ENCODE measurements at places on chromosomes 7 and 10.

DNA sequence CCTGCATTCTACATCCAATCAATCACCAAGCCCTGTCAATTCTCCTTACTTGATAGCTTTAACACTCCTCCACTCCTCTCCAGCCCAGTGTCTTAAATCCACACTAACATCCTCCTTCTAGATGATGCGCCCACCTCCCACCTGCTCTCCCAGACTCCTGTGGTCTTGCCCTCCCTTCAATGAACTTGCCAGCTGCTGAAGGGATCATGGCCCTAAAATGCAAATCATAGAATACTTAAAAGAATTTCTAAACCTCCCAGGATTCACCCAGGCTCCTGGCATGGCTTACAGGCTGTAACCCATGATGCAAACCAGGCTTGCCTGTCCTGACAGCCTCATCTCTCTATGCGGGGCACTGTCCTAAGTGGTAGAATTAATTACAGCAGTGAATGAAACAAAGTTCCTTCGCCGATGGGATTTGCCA is 43.6 kb downstream of the SYPL1 start:
- DNase-seq: no peak

DNA sequence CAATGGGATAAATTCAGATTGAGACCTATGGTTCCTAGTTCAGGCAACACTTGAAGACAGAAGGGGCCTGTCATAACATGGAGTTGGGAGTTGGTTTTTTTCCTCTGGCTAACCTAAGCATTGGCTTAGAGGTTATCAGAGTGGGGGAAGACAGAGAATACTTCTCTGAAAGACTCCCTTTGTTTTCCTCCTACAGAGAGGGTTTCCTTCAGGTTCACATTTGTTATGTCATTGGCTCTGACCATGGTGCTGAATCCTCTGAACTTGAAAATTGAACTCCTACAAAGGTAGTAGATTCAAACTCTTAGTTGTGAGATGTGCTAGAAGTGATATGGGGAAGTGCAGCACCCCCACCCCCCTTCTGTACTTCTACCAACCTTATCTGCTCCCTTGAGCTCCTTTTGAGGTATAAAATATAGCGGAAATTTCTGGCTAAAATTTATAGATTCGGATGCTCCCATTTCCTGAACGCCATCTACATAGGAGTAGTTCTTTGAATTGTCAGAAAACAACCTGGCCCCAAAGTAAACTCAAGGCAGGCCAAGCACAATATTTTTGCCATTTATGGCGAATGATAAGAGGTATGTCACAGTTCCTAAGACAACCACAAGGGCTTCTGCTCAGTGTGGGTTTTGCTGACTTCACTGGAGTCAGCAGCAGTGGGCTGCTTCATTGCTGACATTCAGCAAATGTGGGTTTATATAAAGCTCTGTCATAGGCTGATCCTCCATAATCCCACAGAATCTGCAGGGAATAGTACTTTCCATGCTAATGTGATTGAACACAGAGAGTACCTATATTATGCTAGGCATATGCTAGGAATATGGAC is 131.6 kb upstream of the KLF14 start:
- no peak for DNase-seq

GRCh38 chr7:7304705-7305450 is 122.5 kb downstream of the C1GALT1 start:
- no peak for DNase-seq

- DNase-seq: no peak
Observed at GRCh38 chr7:133196856-133197612, 55.8 kb upstream of the EXOC4 start.

- DNase-seq: no peak
Observed at GRCh38 chr10:99695761-99696160, 36.2 kb downstream of the COX15 start.

DNA sequence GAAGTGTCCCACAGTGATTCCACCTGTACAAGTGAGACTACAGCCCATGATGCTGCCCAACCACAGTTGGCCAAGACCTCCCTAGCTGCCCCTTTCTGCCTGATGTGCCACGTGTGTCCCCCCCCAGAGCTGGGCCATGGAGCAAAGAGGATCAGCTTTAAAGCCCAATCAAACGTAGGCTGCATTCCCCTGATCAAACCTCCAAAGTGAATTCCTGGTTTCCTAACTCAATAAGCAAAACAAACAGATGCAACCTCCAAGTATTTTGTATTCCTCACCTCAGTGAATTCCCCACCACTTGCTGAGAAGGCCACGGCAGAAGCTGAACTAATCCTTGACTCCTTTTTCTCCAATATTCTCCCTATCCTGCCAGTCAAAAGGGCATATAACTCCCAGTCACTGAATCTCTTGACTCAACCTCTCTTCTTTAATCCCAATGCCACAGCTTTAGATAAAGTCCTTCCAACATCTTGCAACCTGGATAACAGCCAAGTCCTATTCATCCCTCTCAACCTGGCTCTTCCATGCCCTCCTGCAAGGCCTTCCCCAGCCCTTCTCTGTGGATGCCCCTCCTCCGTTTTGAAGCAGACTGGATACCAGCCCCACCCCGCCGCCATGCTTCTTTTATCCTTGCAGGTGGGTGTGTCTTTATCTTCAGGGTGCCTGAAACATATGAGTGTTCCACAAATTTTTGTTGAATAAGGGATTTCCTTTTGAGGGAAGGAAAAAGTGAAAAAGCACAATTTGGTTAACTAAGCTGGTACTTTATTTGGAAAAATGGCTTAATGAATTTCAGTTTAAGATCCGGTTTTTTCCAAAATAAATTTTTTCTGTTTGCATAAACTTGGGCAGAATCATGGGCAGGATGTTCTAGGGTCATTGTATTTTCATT is 285.2 kb upstream of the MKLN1 start:
- DNase-seq: no peak

DNA sequence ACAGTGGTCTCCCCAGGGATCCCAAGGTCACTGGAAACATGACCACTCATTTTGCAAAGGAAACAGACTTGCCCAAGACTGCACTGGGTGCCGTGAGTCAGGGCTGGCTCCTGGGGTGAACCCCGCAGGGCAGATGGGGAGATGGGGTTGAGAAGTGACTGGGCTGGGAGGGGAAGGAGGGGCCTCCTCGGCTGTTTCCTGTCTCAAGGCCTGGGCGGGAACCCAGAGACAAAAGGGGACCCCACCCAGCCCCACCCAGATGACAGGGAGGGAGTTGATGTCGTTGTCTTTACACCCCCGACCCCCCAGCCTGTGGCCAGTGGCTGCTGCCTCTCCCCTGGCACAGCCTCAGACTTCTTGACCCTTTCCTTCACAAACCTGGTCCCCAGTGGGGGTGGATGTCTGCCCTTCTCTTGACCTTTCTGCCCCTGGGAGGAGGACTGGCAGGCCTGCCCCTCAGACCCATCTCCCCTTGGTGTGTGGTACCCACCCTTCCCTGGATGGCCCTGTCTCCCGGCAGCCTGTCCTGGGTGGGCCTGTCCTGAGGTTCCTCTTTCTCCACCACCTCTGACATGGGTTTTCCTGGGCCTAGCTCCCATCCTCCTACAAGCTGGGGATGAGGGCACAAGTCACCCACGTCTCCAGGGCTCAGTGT is 1.4 kb downstream of the MYO1G start:
- DNase-seq: peak; percentile 56

- no peak for DNase-seq
Observed at GRCh38 chr7:20509892-20510572, 105.4 kb upstream of the ABCB5 start.

DNA sequence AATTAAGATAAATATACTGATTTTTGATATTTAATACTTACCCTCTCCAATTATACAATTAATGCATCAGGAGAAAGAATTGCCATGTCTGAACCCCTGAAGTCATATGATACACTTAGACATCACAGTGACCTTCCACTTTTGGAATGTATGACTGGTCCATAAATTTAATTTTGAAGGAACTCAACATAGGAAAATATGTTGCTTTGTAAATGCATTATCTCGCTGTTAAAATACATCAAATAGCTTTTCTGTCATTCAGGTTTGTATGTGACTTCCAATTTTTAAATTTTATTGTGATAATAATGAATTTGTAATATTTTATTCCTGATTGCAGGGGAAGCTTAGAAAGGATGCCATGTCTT is 631.9 kb upstream of the ANKRD30A start:
- no peak for DNase-seq

GRCh38 chr10:72171175-72171630 is 44.6 kb upstream of the ANAPC16 start:
- DNase-seq: no peak

DNA sequence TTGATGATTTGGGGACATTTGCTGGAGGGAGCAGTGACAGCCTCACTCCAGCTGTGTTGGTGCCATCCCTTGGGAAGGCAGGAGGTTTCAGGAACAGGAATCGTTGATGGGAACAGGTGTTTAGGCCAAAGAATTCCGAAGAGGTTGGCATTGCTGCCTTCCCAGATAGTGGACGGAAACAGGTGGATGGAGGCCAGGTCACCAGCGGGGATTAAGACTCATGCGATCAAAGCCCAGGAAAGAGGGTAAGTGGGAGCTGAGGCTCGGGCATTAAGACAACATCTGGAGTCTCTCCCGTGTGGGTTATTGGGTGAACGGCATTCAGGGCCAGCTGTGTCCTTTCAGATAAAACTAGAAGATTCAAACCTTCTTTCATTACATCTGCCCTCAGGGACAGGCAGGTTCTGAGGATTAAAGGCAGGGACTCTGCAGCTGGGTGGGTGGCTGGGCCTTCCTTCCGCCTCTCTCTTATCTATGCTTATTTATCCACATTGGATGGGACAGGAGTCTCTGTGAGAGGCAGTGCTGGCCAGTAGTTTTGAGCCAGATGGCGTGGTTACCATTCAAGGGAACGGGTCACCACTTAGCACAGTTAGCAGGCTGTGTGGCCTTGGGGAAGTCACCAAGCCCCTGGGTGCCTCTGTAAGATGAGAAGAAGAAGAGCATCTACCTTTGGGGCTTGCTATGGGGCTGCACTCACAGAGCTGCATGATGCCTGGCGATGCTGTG is 67.6 kb downstream of the INSIG1 start:
- DNase-seq: no peak

All from stimulated activated CD8-positive, alpha-beta memory T cell treated with anti-CD3 and anti-CD28 coated beads, Interleukin-4, amount 100 ng/mL, for 1 hour (primary cell).